ENCODE measurements at places on chromosomes 6 and 20.
A peak's percentile ranks its signal among the peaks of the same experiment; 100 is the strongest.

DNA sequence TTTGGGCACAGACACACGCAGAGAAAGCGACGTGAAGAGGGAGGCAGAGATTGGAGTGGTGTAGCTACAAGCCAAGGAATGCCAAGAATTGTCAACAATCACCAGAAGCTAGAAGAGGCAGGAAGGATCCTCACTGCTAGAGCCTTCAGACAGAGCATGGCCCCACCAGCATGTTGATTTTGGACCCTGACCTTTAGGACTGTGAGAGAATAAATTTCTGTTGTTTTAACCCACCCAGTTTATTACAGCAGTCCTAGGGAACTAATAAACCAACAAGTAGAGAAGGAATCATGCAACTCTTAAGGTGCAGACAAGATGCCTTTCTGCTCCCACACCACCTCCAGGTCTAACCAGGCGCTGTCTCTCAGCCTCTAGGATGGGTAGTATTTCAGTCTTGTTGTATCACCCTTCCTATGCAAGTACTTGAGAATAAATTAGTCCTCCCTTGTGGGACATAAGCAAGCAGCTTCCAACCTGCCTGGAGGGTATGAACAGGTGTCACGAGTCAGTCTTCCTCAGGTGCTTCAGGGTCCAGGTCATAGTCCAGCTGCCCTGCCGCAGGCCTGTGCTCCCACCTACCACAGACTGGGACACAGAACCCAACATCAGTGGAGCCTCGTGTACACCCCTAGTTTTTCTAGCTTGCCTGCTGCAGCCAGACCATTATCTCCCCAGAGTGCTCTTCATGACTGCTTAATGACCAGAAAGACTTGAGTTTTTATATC is 46.4 kb upstream of the CCN2 start:
- no peak for DNase-seq
- H3K4me3 ChIP-seq, result no peak overlapping the region
- H3K4me1 ChIP-seq, result no peaks in the 10 kb centered on the region
- H3K36me3 ChIP-seq, result no peaks in the 10 kb centered on the region

DNA sequence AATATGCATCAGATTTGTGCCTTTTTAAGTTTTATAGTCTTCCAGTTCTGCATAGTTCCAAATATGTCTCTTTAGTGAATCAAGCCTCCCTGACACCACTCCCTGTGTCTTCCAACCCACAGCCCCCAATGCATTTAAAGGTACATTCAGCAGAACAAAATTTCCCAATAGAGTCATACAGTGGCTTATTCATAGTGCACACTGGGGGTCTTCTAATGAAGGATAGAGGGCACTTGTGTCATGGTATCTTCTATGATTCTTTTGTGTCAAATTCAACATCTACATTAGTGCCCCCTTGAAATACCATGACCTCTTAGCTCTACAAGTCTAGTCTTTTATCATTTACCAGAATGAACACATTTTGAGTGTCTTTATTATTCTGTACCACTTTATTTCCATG is 33.8 kb downstream of the FLRT3 start:
- no peaks in the 10 kb centered on the region for H3K36me3 ChIP-seq
- H3K4me1 ChIP-seq, result no peaks in the 10 kb centered on the region
- no peak overlapping the region for H3K27ac ChIP-seq
- DNase-seq, result no peak

GRCh38 chr6:167671977-167672687 is 154.6 kb upstream of the AFDN start:
- H3K27me3 ChIP-seq, result no peaks in the 10 kb centered on the region
- H3K27ac ChIP-seq, result no peak overlapping the region
- DNase-seq, result no peak
- H3K36me3 ChIP-seq, result no peaks in the 10 kb centered on the region
- H3K4me3 ChIP-seq, result no peak overlapping the region

DNA sequence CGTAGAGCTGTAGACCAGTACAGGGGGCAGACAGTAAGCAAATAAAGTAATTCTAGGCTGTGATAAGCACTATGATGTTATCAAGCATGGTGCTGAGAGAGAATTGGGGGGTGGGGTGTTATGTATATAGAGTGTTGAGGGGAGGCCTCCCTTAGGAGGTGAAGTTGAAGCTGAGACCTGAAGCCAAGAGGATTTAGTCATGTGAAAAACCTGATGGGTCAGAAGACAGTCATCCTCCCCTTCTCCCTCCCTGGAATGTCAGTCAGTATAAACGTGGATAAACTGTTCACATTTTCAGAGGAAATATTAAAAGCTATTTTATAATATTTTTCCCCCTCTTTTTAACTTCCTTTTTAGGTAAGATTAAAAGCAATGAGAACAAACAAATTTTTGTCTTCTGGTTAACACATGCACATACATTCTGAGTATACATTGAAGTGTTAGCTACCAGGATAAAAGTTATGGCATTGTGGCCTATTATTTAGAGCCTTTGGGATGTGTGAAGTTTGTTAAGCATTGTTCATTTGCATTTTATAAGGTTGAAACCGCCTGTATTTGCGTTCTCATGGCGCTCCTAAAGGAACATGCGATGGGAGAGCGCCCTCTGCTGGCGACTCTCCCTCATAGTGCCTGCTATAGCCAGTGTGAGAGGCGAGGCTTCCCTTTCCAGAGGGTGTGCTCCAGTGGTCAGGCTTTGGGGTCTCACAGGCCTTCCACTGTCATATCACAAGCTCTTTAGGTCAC is 35.4 kb upstream of the MAPK13 start:
- no peak for DNase-seq
- H3K27ac ChIP-seq, result peak overlapping the region; percentile 76
- no peaks in the 10 kb centered on the region for H3K36me3 ChIP-seq
- H3K4me1 ChIP-seq, result peaks cover 11% of the 10 kb centered on the region

DNA sequence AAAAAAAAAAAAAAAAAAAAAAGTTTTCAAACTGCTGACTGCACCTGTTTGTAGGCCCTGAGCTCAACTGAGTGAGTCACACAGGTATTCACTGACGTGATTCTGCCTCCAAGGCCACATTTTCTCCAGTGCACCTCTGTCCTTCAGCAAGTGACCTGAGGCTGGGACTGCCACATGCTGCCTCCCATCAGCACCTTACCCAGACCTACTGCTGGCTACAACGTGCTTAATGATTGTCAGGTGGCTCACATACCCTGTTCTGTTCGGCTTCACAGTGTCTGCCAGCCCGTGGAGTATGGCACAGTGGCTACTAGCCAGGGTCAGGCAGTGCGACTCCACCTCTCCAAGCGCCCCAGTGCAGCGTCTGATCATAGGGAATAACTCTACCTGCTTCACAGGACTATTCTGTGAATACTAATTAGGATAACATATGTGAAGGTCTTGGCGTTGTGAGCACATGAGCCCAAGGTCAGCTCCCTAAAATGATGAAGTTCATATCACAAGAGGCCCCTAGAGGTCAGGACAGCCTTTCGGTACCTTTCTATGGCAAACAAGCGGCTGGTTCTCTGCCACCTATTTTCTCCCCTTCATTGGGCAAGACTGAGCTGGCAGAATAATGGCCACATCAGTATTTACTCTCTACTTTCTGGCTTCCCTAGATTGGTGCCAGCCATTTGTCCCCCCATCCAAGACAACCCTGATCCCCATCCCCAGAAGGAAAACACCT is 28.1 kb downstream of the RIPOR3 start:
- peaks cover 57% of the 10 kb centered on the region for H3K4me1 ChIP-seq
- H3K4me3 ChIP-seq, result no peak overlapping the region
- H3K27me3 ChIP-seq, result no peaks in the 10 kb centered on the region
- no peaks in the 10 kb centered on the region for H3K36me3 ChIP-seq
- DNase-seq, result no peak

- H3K27ac ChIP-seq, result no peak overlapping the region
- no peaks in the 10 kb centered on the region for H3K27me3 ChIP-seq
- H3K4me1 ChIP-seq, result peaks cover 10% of the 10 kb centered on the region
- DNase-seq, result no peak
These were observed 267.2 kb upstream of the SULF2 start for GRCh38 chr20:48052475-48052835.

DNA sequence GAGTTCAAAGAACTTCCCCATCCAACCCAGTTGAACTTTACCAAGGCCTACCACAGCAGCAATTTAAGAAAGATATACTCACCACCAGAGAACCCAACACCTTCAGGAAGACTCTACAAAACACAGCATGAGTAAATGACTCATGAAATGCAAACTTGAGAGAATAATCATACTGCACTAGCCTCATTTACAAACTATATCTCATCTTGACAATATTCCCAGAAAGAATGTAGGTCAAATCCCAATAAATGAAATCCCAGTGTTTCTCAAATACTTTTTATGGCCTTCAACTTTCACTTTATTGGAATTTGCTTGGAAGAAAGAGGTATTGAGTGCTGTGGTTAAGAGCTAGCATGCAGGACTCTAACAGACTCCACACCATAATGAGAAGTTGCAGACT is 60.0 kb downstream of the FYN start:
- H3K4me1 ChIP-seq, result peaks cover 36% of the 10 kb centered on the region
- H3K27ac ChIP-seq, result no peak overlapping the region
- H3K36me3 ChIP-seq, result no peaks in the 10 kb centered on the region
- no peaks in the 10 kb centered on the region for H3K27me3 ChIP-seq
- H3K4me3 ChIP-seq, result no peak overlapping the region

DNA sequence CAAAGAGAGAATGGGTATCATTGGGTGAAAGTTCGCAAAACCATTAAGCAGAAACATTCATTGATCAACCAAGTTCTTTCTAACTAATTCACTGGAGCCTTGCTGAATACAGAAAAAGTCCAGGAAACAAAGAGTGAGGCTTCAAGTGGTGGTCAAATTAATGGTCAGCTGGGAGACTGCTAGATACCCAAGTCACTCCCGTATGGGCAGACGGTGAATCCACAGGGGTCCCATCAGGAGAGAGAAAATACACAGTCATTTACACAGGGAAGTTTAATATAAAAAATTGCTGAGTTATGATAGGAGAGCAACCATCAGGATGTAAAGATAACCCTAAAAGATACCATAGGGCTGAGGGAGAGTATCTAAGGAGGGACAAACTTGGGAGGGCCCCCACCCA is 198.7 kb upstream of the DTNBP1 start:
- no peak overlapping the region for H3K27ac ChIP-seq
- H3K27me3 ChIP-seq, result no peaks in the 10 kb centered on the region
- DNase-seq, result no peak
- no peaks in the 10 kb centered on the region for H3K4me1 ChIP-seq
- H3K4me3 ChIP-seq, result no peak overlapping the region

GRCh38 chr6:150723345-150723658 is 123.6 kb downstream of the PLEKHG1 start:
- H3K27ac ChIP-seq, result no peak overlapping the region
- H3K4me3 ChIP-seq, result no peak overlapping the region
- H3K4me1 ChIP-seq, result peaks cover 5% of the 10 kb centered on the region
- H3K36me3 ChIP-seq, result no peaks in the 10 kb centered on the region
- H3K27me3 ChIP-seq, result no peaks in the 10 kb centered on the region

- DNase-seq, result no peak
- H3K36me3 ChIP-seq, result no peaks in the 10 kb centered on the region
- no peak overlapping the region for H3K27ac ChIP-seq
- H3K4me3 ChIP-seq, result no peak overlapping the region
These were observed 405.7 kb downstream of the LMBRD1 start for GRCh38 chr6:69391106-69391505.
